ENCODE measurements at places on chromosomes 12 and 14.

DNA sequence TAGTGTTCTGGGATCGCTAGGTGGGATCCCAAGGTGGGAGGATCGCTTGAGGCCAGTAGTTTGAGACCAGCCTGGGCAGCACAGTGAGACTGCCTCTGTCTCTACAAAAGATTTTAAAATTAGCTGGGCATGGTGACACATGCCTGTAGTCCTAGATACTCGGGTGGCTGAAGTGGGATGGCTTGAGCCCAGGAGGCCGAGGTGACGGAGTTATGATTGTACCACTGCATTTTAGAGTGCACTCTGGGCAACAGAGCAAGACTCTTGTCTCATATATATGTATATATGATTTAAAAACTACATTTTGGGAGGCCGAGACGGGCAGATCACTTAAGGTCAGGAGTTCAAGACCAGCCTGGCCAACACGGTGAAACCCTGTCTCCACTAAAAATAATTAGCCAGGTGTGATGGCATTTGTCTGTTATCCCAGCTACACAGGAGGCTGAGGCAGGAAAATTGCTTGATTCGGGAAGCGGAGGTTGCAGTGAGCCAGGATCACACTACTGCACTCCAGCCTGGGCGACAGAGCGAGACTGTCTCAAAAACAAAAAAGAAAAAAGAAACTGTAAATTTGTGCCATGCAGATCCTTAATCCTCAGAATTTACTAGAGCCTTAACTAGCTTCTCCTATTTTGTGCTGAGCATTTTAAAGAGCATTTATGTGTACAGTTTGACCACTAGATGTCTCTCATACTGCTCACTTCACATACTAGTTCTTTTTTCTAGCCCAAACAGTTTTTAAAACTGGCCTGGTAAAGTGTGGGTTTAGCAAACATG, 114.8 kb downstream of the MON2 start:
- DNase-seq = no peak

DNA sequence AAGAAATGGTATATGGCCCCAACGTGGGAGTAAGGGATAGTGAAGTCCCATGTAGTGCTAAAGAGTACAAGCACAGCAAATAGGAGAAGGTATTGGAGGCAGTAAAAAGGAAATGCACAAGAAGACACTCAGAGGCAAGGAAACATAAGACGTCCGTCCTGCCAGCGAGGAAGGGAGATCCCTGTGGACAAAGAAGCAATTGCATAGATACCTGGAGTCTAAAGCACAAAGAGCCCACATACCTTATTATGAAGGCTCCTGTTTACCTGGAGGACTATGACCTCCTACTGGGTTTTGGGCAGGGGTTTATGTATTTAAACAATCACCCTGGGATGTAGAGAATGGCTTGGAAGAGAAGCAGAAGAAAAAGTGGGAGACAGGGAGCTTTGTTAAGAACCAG, 341.2 kb upstream of the DCN start:
- no peak for DNase-seq

DNA sequence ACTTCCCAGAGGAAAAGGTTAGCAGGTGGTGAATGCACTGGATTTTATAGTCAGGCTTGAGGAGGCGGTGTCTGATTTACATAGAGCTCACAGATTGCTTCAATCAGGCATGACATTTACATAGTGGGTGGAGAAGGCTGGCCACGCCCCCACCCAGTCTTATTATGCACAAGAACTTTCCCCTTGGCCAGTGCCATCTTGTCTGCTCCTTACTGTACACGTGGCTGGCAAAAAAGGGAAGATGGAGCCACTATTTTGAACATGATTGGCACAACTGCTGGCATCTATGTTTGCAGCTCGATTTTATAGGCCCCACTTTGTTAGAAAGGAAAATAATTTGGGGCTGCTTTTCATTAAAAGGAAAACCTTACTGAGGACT, 10.9 kb upstream of the LGMN start:
- no peak for DNase-seq

GRCh38 chr14:92607702-92608429, 94.3 kb downstream of the RIN3 start:
- no peak for DNase-seq

DNA sequence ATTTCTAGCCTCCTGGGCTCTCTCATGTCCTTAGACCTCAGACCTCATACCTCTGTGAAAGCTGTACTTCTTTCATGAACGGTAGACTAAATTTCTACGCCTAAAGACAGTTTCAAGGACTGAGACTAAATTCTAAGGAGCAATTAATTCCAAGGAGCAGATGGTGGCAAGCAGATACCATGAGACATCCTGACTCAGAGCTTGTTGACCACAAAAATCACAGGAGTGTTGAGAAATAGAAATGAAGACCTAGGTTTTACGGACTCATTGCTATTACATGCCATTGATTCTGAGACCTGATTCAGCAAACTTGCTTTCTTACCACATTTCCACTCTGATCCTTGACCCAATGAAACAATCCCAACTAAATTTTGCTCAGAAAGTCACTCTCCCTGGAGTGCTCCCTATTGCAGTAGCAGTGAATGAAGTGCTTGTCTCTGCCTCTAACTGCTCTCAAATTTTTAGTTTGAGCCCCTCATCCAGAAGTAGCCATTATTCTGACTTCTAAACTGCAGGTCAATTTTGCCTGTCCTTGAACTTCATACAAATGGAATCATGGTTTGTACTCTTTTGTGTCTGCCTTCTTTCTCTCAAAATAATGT, 52.0 kb downstream of the PEX5 start:
- no peak for DNase-seq

DNA sequence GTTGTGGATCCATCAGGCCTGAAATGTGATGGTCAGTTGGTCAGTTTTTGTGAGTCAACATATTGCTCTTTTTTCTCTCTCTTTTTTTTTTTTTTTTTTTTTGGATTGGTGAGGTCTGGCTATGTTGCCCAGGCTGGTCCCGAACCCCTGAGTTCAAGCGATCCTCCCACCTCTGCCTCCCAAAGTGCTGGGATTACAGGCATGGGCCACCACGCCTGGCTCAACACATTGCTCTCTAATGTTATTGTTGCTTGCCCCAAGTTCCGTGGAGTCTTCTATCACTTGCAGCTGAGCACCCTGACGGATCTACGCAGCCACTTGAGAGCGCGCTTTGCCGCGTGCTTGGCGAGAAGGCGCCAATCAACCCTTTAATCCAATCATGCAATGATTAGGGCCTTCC, 69.5 kb upstream of the DIO3 start:
- DNase-seq = no peak

- no peak for DNase-seq
Observed at GRCh38 chr12:77772676-77773298, 57.9 kb upstream of the NAV3 start.

DNA sequence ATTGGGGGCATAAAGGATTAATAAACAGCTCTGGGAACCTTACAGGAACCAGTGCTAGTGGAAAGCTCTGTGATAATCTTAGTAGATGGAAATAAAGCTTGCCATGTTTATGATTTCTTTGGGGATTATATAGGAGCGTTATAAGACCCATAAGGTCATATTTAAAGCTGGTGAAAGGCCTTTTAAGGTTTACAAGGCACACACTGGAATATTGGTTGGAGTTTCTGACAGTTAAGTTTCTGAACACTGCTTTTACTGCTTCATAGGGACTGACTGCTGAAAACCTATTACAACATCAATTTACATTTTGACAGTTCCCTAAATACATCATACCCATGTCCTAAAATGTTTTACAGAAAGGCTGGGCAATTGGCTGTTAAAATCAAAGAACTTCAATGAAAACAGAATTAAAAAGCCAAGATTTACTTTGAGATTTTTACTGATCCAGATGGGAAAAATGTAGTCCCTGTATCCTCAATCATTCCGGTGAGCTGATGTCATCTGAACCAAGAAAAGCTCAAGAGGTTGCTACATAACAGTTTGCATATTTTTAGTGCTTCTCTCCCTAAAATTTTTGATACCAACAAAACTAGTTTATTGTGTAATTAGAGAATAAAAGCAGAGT, 153.7 kb upstream of the IGF1 start:
- DNase-seq = no peak

DNA sequence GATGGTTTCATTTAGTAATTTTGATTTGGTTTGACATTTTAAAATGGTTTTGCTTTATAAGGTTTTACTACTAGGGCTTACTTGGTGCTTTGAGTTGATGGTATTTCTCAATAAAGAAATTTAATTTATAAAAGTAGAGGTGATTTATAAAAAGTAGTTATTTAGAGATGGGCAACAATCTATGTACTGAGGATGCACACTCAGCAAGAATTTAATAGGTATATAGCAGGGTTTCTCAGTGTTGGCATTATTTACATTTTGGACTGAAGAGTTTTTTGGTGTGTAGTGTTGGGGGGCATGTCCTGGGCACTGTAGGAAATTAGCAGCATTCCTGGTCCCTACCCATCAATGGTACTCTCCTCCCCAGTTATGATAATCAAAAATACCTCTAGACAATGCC, 47.7 kb downstream of the PPHLN1 start:
- no peak for DNase-seq

GRCh38 chr12:40312196-40312595, 87.4 kb downstream of the LRRK2 start:
- DNase-seq = no peak

DNA sequence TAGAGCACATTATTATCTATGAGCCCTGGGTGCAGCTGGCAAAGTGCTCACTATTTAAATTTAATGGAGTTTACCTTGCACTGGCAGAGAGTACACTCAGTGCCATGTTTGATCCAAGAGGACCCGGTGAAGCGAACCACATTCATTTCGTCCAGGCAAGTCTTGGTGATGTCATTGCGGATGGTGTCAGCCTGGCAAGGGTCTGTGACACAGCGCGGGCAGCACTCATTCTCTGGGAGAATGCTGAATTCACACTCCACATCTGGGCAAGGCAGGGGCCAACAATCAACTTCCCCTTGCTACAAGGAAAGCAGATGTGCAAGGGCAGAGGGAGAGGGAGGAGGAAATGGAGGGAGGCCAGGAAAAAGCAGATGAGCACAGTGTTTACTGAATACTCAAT, 356.2 kb downstream of the NELL2 start:
- no peak for DNase-seq

DNA sequence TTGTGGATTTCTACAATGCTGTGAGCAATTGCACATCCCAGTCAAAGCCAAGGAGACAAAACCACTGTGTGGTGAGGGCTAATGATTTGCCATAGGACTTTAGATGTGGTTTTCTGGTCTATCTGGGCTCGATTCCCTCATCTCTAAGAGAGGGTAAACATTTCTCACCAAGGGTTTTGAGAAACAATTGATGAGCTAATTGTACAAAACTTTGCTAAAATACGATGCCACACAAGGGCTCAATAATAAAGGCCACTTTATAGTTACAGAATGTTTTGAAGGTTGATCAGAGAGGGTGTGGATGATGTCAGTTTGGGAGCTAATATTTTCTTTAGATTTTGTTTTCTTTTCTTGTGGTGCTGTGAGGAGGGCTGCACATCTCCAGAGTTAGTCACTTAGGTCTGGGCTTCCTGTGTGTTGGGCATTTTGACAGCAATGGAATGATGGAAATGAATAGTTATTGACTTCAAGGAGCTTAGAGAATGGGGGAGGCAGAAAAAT, 60.8 kb upstream of the SLC38A4 start:
- DNase-seq = no peak

DNA sequence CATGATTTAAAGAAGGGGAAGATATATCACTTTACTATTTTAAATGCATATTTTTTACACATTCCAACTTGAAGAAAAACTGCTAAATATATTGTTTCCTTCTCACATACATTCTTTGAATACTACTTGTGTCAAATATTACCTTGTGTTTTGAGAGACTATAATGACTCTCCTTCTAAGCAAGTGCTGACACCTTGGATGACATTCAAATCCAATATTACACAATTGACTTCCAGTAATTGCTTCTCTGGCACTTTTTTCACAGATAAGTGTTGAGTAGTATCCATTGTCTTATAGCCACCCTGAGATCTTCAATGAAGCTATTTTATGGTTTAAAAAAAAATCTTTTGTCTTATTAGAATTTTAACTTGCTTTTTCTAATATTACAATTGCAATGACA, 61.2 kb upstream of the ST8SIA1 start:
- no peak for DNase-seq

All from T-helper 1 cell (primary cell).